NCI-H1105 (cell line): ENCODE measurements at places on chromosomes 3 and 15.

DNA sequence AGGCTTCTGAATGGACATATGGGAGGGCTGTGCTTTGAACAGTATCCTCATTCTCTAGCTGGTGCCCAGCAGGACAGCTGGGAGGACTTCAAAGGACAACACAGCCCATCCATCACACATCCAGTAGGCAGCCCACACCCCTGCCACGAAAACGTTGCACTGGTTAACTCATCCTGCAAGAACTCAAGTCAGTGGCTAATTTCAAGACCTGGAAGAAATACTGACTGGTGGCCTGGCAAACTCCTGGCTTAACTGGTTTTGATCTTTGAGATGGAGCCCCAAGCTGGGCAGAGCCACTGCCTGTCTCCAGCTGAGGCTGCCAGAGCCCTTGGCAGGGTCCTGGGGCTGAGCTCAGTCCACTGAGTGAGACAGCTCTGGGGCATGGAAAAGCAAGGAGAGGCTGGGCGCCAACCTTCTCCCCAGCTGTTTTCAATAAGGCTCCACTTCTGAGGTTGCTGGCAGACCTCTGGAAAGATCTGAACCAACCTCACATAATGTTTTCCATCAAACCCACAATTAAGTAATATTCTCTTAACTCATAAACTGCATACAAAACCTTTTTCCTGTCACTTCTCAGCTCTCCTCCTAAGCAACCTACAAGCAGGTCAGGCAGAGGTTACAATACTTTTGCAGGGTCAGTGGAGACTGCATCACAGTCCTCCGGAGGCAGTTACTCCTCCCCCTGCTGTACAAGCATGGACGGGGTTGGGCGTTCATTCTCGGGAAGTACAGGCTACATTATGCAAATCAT lies 110.3 kb downstream of the MYLK start:
- DNase-seq, result no peak

- DNase-seq, result no peak
These were observed 9.9 kb upstream of the CCDC54 start for GRCh38 chr3:107367353-107367752.

DNA sequence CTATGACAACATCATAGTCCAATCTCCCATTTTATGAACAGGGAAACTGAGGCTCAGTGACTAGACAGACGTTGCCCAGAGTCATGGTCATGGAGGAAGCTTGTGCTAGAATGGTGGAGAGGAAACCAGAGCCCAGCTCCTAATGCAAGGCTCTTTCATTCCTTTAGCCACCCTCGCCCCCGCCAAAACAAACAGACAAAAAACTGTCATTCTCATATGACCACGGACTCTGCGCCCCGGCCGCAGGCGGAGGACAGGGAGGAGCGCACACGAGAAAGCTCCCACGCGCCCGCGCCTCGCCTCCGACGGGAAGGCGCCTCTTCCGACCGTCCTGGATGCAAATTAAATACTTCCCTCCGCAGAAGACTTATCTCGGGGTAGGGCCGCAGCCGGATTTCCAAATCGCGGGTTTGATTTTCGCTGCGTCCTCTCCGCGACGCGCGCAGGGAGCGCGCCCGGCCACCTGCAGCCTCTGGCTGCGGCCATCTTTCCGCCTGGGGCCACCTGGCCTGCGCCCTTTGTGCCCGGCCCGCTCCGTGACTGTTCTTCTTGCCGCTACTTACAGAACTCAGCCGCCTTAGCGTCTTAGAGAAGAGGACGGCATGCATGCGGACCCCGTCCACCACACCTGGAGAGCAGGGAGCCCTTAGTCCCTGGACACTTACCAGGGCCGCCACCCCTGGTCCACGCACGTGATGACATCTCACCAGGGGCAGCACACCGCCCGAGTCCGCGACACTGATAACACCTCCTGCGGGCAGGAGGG lies 670 bp upstream of the ATP13A3 start:
- peak; percentile 32 for DNase-seq

GRCh38 chr15:28977377-28978010 lies 91.7 kb downstream of the APBA2 start:
- no peak for DNase-seq

DNA sequence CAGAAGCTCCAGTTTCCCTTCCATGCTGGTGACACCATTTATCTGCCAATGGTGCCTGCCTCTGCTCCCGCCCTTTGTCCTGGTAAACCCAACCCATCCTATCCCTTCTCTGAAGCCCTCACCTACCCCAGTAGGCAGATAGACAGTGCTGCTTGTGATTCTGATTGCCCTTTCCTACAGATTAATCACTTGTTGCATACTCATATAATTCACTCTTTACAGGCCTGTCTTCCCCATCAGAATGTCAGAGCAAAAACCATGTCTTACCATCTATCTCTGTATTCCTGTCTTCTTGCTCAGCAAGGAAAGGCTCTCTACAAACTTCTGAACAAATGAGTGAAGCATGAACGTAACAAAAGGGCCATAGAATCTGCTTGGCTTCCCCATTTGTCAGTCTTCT lies 47.9 kb downstream of the MRPS25 start:
- no peak for DNase-seq

DNA sequence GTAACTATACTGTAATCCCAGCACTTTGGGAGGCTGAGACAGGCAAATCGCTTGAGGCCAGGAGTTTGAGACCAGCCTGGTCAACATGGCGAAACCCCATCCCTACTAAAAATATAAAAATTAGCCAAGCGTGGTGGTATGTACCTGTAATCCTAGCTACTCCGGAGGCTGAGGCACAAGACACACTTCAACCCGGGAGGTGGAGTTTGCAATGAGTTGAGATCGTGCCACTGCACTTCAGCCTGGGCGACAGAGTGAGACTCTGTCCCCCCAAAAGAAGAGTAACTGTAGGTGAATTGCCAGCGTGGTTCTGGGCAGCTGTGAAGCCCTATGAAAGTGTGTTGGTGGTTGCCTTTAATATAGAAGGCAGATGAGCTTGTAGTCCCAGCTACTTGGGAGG lies 95.9 kb downstream of the SLCO3A1 start:
- DNase-seq, result no peak

- no peak for DNase-seq
These were observed 23.4 kb upstream of the SEC13 start for GRCh38 chr3:10344147-10344943.

DNA sequence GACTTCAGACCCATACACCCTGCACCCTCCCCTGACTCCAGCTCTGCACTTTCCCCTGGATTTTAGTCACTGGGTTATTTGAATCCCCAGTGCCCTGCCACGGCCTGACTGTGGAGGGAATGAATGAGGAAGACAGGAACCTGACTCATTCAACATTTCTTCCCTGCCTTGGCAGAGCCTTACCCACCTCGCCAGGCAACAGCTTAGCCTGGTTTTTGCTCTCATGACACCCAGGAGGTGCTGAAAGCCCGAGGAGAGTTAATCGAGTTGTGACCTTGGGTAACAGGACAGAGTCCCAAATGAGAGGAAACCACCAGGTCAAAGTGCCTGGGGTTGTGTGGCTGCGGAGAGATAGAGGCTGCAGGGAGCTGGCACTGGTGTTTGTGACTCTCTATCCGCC lies 128.3 kb downstream of the SMAD6 start:
- DNase-seq, result no peak

- no peak for DNase-seq
These were observed 3.0 kb upstream of the VIPR1 start for GRCh38 chr3:42499478-42499871.

DNA sequence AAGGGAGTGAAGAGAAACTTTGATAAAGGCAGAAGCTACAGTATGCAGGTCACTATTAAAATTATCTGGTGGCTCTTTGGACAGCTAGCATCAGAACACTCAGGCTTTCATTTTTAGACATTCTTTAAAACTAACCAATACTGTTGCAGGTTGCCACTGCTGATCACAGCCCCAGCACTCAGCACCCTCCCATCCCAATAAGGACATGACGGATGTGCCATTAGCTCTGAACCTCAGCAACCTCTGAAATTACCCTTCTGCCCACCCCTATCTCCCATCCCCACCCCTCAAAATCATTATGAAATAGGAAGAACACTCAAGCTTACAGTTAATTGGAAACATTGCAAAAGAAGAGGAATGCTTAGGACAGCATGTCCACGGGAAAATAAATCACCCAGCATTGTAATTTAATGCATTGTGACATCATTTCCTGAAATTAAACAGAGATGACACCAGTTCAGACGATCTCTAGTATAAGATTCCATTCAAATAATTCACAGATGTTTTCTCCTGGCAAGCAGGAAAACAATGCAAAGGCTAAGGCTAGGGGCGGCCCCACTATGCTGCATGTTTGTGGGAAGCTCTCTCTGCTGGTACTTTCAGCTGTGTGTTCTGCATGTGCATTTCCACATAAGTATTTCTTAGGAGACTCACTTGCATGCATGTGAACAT lies 71.6 kb downstream of the MEIS2 start:
- no peak for DNase-seq

DNA sequence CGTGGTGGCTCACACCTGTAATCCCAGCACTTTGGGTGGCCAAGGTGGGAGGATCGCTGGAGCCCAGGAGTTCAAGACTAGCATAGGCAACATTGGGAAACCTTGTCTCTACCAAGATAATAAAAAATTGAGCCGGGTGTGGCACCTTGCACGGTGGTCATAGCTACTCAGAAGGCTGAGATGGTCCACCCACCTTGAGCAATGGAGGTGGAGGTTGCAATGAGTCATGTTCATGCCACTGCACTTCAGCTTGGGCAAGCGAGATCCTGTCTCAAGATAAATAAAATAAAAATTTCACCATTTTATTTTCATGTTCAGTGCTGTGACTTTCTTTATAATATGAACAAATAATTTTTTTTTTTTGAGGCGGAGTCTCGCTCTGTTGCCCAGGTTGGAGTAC lies 12.5 kb downstream of the MAPK6 start:
- no peak for DNase-seq

DNA sequence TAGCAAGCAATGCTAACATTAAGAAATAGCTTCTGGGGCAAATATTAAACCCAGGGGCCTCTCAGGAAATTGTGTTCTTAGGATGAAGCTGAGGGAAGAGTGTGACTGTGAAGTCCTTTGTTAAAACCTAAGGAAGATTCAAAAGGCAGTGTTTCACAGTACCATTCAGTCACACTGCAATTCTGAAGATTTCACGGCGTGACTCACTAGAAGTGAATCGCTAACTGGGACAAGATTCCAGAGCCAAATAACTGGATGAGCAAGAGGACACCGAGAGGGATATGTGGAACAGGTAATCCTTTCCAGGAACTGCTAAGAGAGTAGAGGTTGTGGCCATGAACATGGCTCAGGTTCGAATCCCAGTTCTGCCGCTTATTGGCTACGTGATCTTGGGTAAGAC lies 61.8 kb upstream of the SMAD3 start:
- no peak for DNase-seq

- no peak for DNase-seq
These were observed 7.5 kb downstream of the ZNF592 start for GRCh38 chr15:84755736-84756527.

DNA sequence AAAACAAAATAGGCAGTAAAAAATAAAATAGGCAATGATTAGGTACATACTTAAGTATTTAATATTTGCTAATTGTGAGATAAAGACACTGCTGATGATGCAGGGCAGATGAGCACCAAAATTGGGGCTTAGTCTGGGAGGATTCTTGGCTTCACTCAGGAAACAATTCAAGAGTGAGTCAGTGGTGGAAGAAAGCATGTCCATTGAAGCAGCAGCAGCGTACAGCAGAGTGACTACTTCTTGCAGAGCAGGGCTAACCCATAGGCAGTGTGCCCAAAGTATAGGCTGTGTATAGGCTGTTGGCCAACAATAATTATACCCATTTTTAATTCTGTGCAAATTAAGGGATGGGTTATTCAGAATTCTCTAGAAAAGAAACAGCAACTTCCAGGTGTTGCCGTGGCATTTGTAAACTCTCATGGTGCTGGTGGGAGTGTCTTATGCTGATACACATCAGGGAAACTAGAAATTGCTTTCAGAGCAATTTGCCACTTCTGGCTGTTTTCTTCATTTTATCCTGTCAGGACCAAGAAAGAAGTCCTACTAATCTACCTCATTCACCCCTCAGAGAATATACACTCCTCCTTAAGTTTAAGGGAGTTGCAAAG lies 317.3 kb upstream of the NAALADL2 start:
- no peak for DNase-seq

GRCh38 chr3:62131620-62132019 lies 241.7 kb downstream of the FEZF2 start:
- DNase-seq, result no peak

DNA sequence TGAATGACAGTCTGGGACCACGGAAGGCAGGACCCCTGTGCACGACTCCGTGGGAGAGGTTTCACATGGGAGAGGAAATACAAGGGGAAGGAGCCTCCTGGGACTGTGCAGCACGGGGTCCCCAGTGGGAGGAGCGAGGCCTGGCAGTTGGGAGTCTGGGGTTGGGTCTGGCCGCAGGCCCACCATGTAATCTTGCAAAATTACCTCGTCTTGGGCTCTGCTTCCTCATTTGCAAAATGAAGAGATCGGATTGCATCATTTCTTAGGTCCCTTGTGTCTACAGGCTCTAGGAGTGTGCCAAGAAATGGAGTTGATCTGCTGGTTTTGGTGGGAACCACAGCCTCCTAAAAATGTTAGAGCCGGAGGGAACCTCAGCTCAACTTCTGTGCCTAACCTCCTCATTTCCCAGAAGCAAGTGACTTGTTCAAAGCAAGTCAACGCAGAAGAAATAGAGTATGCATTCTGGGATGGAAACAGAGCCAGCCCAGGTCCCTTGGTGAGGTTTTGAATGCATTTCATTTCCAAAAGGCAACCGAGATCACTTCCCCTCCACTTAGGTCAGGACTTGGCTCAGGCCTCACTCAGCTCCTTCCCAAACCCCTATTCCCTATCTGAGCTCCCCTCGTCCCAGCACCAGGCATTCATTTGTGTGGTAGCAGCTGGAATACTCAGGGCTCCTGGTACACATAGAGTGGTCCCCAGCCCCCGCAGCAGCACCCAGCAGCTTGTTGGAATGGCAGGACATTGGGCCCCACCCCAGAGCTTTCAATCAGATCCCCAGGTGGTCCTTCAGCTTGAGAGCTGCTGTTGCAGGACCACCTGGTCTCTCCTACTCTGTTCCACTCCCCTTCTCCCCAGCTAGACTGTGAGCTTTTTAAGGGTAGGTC lies 267.7 kb downstream of the XXYLT1 start:
- no peak for DNase-seq

DNA sequence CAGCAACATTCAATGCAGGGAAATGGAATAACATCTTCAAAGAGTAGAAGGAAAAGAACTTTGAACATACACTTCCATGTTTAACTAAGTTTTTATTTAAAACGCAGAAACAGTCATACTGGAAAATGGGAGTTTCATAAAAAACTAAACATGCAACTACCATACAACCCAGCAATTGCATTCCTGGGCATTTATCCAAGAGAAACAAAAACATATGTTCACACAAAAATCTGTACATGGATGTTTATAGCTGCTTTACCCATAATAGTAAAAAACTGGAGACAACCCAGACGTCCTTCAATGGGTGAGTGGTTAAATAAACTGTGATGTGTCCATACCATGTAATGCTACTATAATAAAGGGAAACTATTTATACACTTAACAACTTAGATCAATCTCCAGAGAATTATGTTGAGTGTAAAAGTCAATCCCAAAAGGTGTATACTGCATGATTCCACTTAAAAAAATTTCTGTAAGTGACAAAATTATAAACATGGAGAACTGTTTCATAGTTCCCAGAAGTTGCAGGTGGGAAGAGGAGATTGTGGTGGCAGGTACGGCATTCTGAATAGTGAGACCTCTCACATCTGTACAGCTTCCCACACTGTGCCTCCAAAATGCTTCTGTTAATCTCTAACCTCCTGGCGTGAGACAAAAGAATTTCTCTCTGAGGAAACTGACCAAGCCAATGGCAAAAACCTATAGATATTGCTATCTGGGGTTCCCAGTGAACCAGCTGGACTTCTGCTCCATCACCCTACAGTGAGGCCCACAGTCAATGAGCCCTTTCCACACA lies 23.1 kb downstream of the ISG20 start:
- DNase-seq, result no peak
